Memory B cell (primary cell): ENCODE measurements at places on chromosomes 7 and 10.
A peak's percentile ranks its signal among the peaks of the same experiment; 100 is the strongest.

DNA sequence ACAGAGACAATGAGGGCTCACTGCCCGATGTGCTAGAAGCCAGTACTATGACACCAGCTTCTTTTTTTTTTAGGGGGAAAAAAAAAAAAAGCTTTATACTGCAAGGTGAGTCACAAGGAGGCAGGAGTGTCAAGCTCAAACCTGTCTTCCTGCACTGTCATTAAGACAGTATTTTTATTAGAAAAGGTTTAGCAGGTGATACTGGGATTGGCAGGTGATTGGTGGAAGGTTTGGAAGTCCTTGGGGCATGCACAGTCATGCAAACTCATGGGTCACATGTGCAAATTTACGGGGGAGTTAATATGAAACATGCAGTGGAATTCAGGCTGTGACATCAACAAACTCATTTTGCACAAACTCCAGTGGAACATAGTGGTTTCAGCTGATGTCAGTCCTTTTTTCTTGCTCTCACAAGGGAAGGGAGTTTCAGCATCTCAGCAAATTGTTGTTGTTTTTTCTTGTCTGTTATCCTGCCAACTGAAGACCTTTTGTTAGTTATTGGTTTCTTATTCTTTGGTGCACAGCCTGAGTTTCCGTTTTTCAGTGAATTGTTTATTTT, 530.6 kb downstream of the ANKRD7 start:
- no peak for DNase-seq

DNA sequence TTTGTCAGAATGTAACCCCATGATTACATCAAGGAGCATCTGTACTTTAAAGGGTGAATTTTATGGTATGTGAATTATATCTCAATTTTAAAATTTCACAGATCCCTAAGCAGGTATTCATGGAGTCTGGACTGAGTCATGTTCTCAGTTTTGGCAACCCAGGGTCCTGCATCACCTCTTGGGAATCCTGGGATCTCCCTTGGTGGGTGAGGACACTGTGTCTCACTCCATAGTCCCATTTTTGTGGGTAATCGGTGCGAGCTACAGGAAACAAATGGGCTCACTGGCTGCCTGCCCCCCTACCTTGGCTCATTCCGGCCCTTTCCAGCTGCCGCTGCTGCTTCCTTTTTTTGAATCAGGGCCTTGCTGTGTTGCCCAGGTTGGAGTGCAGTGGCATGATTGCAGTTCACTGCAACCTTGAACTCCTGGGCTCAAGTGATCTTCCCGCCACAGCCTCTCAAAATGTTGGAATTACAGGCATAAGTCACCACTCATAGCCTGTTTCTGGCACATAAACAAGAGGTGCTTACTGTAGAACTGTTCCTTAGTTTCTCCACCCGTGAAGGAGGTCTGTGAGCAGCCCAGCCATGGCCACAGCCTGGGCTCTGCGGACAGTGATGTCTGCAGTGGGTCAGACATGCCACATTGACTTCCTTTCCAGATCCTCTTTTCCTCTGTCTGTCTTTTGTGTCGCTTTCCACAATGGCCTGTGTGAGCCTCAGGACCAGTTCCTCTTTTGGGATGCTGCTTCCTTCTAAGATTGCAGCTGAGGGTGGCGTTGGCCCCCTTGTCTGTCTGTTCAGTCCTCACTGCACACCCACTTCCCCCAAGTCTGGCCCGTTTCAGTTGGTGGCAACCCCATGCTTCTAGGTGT, 14.5 kb downstream of the PALD1 start:
- peak; percentile 43 for DNase-seq

- DNase-seq = no peak
These were observed 177.1 kb upstream of the PTER start for GRCh38 chr10:16259726-16260125.

GRCh38 chr10:86387178-86387794, 20.7 kb upstream of the GRID1 start:
- no peak for DNase-seq

- DNase-seq = no peak
These were observed 37.7 kb downstream of the HTRA1 start for GRCh38 chr10:122499012-122499411.
